ENCODE measurements at places on chromosomes 5 and 9. TPM values are rescaled to one million over a fixed set of nuclear protein-coding genes. Genes with fewer than 3 reads are reported as not detected.

Gene FOXD1
- 1.2 TPM for total RNA-seq

Gene SLC34A3
- not detected for total RNA-seq

Gene ADAMTS13
- 2.0 TPM for total RNA-seq

Gene NR5A1
- total RNA-seq = not detected

Gene GMCL2
- not detected for total RNA-seq

Gene CCDC171
- 2.8 TPM for total RNA-seq

Gene NHP2
- 72.8 TPM for total RNA-seq

Gene INVS
- total RNA-seq = 21.0 TPM

Gene MRPL36
- 47.2 TPM for total RNA-seq

Gene VCP
- 291 TPM for total RNA-seq

Gene KIF12
- 2.3 TPM for total RNA-seq

Gene CSF2
- not detected for total RNA-seq

Gene ANKRD55
- not detected for total RNA-seq

Gene FOXI1
- total RNA-seq = not detected

Gene SMIM33
- total RNA-seq = not detected

Gene ZNF366
- not detected for total RNA-seq

Gene CDH9
- total RNA-seq = not detected

Gene NEUROG1
- not detected for total RNA-seq

Gene RAI14
- 184 TPM for total RNA-seq

Gene SPEF2
- 2.5 TPM for total RNA-seq

Gene NIM1K
- under 0.01 TPM for total RNA-seq

Gene OTULINL
- total RNA-seq = 5.1 TPM

Gene SLC45A2
- total RNA-seq = under 0.01 TPM
